WTC11 (cell line): ENCODE measurements at places on chromosomes 16 and 17. TPM values are rescaled to one million over a fixed set of nuclear protein-coding genes. Genes with fewer than 3 reads are reported as not detected.

RNF40 gene
- 63.7 to 77.1 TPM (median 66.9 TPM) in 3 replicates for total RNA-seq

ABCA8 gene
- total RNA-seq = 0.15 to 0.25 TPM (median 0.21 TPM) in 3 replicates

WFIKKN2 gene
- 0.07 to 0.11 TPM (median 0.09 TPM) in 3 replicates for total RNA-seq

SEPTIN12 gene
- not detected in 3 replicates for total RNA-seq

KRTAP4-1 gene
- total RNA-seq = not detected in 3 replicates

SRCIN1 gene
- 10.7 to 17.3 TPM (median 11.1 TPM) in 3 replicates for total RNA-seq

KRT28 gene
- not detected in 3 replicates for total RNA-seq

KCNH4 gene
- 0.24 to 0.46 TPM (median 0.34 TPM) in 3 replicates for total RNA-seq

IRF8 gene
- 1.1 to 1.7 TPM (median 1.3 TPM) in 3 replicates for total RNA-seq

GLIS2 gene
- 19.5 to 23.0 TPM (median 20.1 TPM) in 3 replicates for total RNA-seq

CLEC19A gene
- 0.09 to 0.48 TPM (median 0.41 TPM) in 3 replicates for total RNA-seq

TBC1D3G gene
- total RNA-seq = not detected in 3 replicates

CSF3 gene
- total RNA-seq = not detected in 3 replicates

VKORC1 gene
- 85.7 to 114 TPM (median 110 TPM) in 3 replicates for total RNA-seq

KRTAP4-5 gene
- not detected in 3 replicates for total RNA-seq
